ENCODE measurements at places on chromosomes 16 and 17. TPM values are rescaled to one million over a fixed set of nuclear protein-coding genes. Genes with fewer than 3 reads are reported as not detected.

The KCNJ18 gene
- total RNA-seq: not detected

- DNase-seq: peak; percentile 44
Observed at GRCh38 chr17:8997994-8998628, 23.2 kb upstream of the NTN1 start.

GRCh38 chr17:1168533-1169220 lies 11.1 kb downstream of the ABR start:
- no peak for DNase-seq

The MOSMO gene
- total RNA-seq: 16.2 TPM

The TEKT5 gene
- total RNA-seq: 1.4 TPM

All from M059J (cell line).